ENCODE measurements at places on chromosomes 7 and 10.

- DNase-seq: no peak
These were observed 175.2 kb downstream of the BMPER start for GRCh38 chr7:34080513-34080912.

GRCh38 chr7:46198701-46199100 lies 277.6 kb upstream of the IGFBP3 start:
- DNase-seq: no peak

- no peak for DNase-seq
These were observed 104.5 kb downstream of the TNS3 start for GRCh38 chr7:47477191-47478016.

GRCh38 chr10:48608279-48608681 lies 3.4 kb upstream of the ARHGAP22 start:
- DNase-seq: peak; percentile 37

GRCh38 chr10:75932921-75933320 lies 501.5 kb downstream of the LRMDA start:
- no peak for DNase-seq
